ENCODE measurements at places on chromosomes 12 and 14.
A peak's percentile ranks its signal among the peaks of the same experiment; 100 is the strongest.

- H3K4me1 ChIP-seq = no peaks in the 10 kb centered on the region
- H3K4me3 ChIP-seq = no peak overlapping the region
- H3K27ac ChIP-seq = no peak overlapping the region
- H3K27me3 ChIP-seq = no peaks in the 10 kb centered on the region
- DNase-seq = no peak
- no peaks in the 10 kb centered on the region for H3K36me3 ChIP-seq
Measured at GRCh38 chr12:34393086-34393820, 371.0 kb downstream of the ALG10 start.

GRCh38 chr14:21090940-21091663, 7.4 kb downstream of the ZNF219 start:
- H3K4me1 ChIP-seq = peaks cover 15% of the 10 kb centered on the region
- H3K36me3 ChIP-seq = no peaks in the 10 kb centered on the region
- no peak overlapping the region for H3K27ac ChIP-seq
- no peak overlapping the region for H3K4me3 ChIP-seq

- H3K4me3 ChIP-seq = no peak overlapping the region
- H3K27me3 ChIP-seq = no peaks in the 10 kb centered on the region
- DNase-seq = no peak
- no peak overlapping the region for H3K27ac ChIP-seq
- no peaks in the 10 kb centered on the region for H3K4me1 ChIP-seq
Measured at GRCh38 chr12:90729736-90730135, 225.2 kb downstream of the CCER1 start.

- H3K27me3 ChIP-seq = no peaks in the 10 kb centered on the region
- no peaks in the 10 kb centered on the region for H3K4me1 ChIP-seq
- no peak for DNase-seq
- no peak overlapping the region for H3K27ac ChIP-seq
- H3K4me3 ChIP-seq = no peak overlapping the region
- peaks cover 2% of the 10 kb centered on the region for H3K36me3 ChIP-seq
Measured at GRCh38 chr14:30608533-30609006, 13.5 kb upstream of the SCFD1 start.

DNA sequence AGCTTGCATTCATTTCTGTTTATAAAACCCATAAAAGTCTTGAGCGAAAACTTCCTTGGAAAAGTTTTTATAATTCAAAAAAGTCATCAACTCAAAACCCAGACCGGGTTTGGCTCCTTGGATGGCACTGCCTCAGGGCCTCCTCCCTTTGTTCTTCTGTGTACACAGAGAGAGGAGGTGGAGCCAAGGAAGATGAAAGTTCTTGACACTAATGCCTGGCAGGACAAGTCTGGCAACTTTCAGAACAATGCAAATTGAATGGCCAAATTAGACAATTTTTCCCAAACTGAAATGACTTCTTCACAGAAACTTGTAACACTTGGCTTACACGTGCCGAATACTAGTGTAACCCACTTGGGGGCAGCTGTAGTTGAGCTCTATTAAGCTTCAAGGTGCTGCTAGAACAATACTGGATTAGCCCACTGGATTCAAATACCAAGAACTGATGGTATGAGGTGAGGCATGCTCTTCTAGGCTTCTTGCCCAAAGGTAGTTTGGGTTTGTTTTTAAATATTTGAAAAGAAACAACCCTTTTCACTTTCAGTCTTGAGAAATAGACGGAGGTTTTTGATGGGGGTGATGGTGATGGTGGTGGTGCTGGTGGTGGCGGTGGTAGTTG, 86.6 kb upstream of the FRMD6 start:
- peaks cover 6% of the 10 kb centered on the region for H3K4me1 ChIP-seq
- DNase-seq = no peak
- no peak overlapping the region for H3K27ac ChIP-seq
- no peaks in the 10 kb centered on the region for H3K27me3 ChIP-seq

DNA sequence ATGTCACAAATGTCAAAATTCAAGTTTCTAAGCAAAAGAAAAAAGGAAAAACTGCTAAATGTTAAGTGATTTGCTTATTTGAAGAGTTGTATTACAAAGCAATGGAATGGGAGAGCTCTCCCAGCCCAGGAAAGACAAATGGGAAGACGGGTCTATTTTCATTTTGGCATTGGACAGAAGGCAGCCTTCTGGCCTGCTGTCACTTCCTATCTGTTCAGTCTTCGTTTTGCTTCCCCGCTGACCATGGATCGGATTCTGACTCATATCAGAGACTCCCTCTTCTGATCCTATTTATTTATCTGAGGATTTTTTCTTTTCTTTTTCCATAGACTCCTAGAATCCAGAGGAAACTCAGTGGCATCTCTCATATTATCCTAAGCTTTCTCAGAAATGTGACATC, 634.9 kb downstream of the DIO2 start:
- no peak overlapping the region for H3K27ac ChIP-seq
- no peak overlapping the region for H3K4me3 ChIP-seq
- no peak for DNase-seq

DNA sequence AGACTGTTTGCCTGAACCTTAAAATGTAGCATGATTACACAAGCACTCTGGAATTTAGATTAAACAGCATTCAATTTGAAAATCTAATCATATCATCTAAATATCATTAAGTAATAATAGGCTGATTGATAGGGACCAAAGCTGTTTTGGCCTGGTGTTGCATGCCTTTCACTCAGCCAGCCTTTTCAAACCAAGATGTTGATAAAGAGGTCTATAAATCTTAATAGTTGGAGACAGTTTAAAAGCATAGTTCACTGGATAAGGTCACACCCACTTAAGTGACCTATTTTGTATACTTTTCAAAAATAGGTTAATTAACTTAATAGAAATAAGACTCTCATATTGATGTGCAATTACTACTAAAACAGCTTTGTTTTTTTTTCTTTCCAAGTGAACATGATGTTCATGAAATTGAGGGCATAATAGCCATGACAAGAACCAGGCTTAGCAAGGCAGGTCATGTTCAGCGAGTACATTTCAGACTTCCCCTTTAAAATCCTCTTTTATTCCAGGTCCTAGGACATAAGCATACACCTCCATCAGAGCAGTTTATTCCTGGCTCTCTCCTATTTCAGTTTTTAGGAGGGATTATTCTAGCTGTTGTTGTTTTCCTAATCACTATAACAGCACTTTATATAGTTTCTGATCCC, 349.0 kb downstream of the RAD51B start:
- no peak overlapping the region for H3K27ac ChIP-seq
- DNase-seq = no peak
- no peaks in the 10 kb centered on the region for H3K27me3 ChIP-seq
- H3K4me1 ChIP-seq = no peaks in the 10 kb centered on the region
- no peak overlapping the region for H3K4me3 ChIP-seq
- H3K36me3 ChIP-seq = no peaks in the 10 kb centered on the region

DNA sequence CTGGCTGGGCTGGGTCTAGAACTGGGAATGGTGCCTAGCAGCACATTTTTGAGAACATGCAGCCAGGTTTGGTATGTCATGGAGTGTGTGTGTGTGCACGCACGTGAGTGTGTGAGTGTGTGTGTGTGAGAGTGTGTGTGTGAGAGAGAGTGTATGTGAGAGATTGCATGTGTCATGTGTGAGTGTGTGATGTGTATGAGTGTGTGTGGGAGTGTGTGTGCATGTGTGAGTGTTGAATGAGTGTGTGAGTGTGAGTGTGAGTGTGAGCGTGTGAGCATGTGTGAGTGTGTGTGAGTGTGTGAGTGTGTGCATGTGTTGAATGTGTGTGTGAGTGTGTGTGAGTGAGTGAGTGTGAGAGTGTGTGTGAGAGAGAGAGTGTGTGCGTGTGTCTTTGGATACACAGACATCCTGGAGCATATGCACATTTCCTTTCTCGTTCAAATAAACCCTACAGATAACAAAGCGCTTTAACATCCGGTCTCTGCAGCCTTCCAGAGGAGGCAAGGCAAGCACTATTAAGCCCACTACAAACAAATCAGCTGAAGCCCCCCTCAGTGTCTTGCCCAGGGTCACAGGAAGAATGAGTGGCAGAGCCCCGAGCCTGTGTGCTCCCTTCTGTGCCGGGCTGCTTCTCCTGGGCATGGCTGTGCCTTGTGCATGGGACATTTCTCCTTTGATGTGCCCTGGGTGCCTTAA, 108.7 kb upstream of the ETV6 start:
- DNase-seq = peak; percentile 25
- H3K27me3 ChIP-seq = no peaks in the 10 kb centered on the region
- H3K27ac ChIP-seq = no peak overlapping the region
- peaks cover 46% of the 10 kb centered on the region for H3K4me1 ChIP-seq
- H3K4me3 ChIP-seq = no peak overlapping the region

DNA sequence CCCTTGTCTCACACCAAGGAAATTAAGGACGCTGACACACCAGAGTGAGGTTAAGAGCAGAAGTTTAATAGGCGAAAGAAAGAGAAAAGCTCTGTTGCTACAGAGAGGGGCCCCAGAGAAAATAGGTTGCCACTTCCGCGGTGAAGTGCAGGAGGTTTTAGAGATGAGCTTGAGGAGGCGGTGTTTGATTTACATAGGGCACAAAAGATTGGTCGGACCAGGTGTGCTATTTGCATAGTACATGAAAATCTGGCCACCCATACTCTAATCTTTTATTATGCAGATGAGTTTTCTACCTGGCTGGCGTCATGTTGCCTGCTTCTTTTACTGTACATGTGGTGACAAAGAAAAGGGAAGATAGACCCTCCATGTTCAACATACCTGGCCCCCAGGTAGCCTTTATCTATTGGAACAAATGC, 23.3 kb upstream of the MYF6 start:
- H3K4me3 ChIP-seq = no peak overlapping the region
- no peaks in the 10 kb centered on the region for H3K27me3 ChIP-seq
- H3K27ac ChIP-seq = no peak overlapping the region
- H3K4me1 ChIP-seq = no peaks in the 10 kb centered on the region
- H3K36me3 ChIP-seq = no peaks in the 10 kb centered on the region

DNA sequence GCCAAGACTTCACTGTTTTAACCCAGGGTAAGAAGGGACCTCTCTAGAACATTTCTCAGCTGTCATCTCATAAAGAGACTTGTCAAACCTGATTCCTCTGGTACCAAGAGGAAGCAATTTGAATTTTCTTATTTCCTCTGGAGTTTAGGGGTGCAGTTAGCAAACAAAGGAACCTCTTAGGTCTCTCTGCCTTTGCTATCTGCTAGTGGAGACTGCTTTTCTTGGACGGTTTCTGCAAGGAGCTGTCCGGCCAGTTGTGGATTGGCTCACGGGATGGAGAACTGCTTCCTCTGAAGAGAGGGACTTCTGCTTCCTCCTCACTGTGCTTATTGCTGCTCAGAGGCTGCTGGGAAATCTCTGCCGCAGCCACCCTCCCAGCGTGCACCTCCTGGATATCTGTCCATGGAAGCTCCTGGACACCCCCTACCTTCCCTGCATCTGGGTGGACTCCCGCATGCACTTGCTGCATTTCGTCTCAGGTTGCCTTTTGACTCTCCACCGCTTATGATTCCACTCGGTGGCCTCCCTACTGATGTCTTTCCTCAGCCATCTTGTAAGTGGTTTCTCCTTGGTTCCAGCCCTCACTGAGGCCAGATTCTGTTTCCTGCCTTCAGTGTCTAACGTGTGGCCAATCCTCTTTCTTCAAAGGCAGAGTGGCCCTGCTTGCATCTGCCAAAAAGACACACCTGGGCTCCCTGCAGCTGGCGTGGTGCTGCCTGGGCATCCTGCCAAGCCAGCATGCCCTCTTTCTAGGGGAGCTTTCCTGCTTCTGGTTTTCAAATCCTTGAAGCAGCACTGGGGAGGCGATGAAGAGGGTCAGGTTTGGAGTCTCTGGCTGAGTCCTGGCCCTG, 187.3 kb downstream of the CHST11 start:
- no peak overlapping the region for H3K27ac ChIP-seq
- H3K4me1 ChIP-seq = peaks cover 10% of the 10 kb centered on the region
- no peaks in the 10 kb centered on the region for H3K27me3 ChIP-seq

GRCh38 chr12:115570069-115570777, 707.3 kb downstream of the MED13L start:
- no peaks in the 10 kb centered on the region for H3K27me3 ChIP-seq
- no peak for DNase-seq
- H3K27ac ChIP-seq = no peak overlapping the region
- no peak overlapping the region for H3K4me3 ChIP-seq
- no peaks in the 10 kb centered on the region for H3K4me1 ChIP-seq

GRCh38 chr14:89221109-89221810, 195.8 kb downstream of the FOXN3 start:
- H3K4me3 ChIP-seq = no peak overlapping the region
- H3K36me3 ChIP-seq = peaks cover 11% of the 10 kb centered on the region
- H3K27ac ChIP-seq = peak overlapping the region; percentile 16
- H3K4me1 ChIP-seq = peaks cover 24% of the 10 kb centered on the region
- no peaks in the 10 kb centered on the region for H3K27me3 ChIP-seq

- DNase-seq = no peak
- no peak overlapping the region for H3K4me3 ChIP-seq
- no peak overlapping the region for H3K27ac ChIP-seq
- H3K36me3 ChIP-seq = peaks cover 24% of the 10 kb centered on the region
Measured at GRCh38 chr12:71763677-71764379, 9.2 kb downstream of the RAB21 start.

DNA sequence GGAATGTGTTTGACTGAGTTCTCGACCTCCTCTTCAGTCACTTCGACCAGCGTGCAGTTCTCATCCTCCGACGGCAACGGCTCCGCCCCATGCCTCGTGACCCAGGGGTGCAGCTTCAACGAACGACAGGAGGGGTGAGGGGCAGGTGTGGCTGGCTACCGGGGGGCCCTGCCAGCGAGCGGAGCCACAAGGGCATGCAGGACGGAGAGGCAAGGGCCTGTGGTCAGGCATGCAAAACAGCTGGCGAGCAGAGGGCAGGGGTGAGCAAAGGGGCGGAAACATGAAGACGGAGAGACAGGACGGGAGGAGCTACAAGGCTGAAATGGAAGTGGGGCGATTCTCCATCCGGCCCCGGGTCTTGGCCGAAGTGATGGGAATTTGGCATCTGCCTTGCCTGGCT, 38.7 kb downstream of the P2RX4 start:
- DNase-seq = no peak
- no peaks in the 10 kb centered on the region for H3K4me1 ChIP-seq
- H3K4me3 ChIP-seq = no peak overlapping the region
- no peak overlapping the region for H3K27ac ChIP-seq

DNA sequence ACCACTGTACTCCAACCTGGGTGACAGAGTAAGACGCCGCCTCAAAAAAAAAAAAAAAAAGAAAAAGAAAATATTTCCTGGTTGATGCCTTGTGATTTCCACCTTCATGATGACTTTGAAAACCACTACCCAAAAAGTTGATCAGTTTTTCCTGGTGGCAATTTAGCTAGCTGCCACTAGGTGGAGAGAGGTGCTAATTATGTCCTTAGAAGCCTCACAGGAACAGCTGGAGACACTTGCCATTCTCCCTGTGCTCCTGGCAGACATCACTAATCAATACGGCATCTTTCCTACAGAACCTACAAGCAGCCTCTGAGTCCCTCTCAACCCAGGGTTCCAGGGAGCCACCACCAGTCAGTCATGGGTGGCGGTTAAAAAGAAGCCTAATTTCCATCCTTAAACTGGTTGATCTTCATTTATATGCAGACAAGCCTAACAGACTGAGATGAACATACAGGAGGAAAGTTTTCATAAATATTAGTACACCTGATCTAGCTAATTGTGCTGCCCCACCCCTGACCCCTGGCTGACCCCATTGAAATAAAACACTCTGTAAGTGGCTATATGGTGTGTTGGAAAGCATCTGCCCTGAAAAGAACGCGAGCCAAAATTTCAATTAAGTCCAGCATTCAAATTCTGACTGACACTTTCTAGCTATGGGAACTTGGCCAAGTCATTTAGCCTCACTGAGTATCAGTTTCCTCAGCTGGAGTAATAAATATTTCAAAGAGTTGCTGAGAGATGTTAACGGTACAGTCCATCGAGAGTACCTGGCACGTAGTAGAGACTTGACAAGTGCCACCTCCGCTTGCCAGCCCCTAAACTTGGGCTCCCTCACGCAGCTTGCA, 6.2 kb upstream of the OAS1 start:
- H3K4me1 ChIP-seq = peaks cover 20% of the 10 kb centered on the region
- H3K27me3 ChIP-seq = no peaks in the 10 kb centered on the region
- no peak overlapping the region for H3K27ac ChIP-seq
- DNase-seq = peak; percentile 46

Data from naive thymus-derived CD4-positive, alpha-beta T cell (primary cell).